ENCODE measurements at places on chromosomes 3 and 15. TPM values are rescaled to one million over a fixed set of nuclear protein-coding genes. Genes with fewer than 3 reads are reported as not detected.

GRCh38 chr3:44712455-44713075, at the start of gene ZNF502:
Gene ZNF502, plus strand, starts transcription at chr3:44712660. Its CDS starts 7,602 bp downstream, at chr3:44720262.
- DNase-seq, result peak; percentile 60

- no peak for DNase-seq
Observed at GRCh38 chr3:48855681-48856447, 8.2 kb upstream of the PRKAR2A start.

GRCh38 chr3:39941931-39942330, 132.5 kb downstream of the MYRIP start:
- no peak for DNase-seq

- no peak for DNase-seq
Observed at GRCh38 chr15:46137443-46137842, 502.6 kb downstream of the SQOR start.

- no peak for DNase-seq
Observed at GRCh38 chr15:77235566-77235965, 164.7 kb upstream of the TSPAN3 start.

DNA sequence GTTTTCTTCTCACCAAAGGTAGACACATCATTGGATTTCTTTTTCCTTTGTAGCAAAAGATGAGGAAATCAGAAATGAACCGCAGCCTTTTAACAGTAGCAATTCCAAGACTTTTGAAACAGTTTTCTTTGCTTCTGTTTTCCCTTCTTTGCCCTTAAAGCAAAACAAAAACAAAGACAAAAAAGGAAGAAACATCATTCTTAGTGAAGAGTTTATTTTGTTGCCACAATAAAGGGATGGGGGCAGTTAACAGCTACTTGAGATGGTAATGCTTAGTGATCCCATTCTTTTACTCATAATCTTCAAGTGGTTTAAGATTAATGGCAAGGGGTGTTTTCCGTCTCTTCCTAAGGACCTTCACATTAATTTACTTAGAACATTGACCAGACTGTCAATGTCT, 218.8 kb downstream of the MEIS2 start:
- no peak for DNase-seq

DNA sequence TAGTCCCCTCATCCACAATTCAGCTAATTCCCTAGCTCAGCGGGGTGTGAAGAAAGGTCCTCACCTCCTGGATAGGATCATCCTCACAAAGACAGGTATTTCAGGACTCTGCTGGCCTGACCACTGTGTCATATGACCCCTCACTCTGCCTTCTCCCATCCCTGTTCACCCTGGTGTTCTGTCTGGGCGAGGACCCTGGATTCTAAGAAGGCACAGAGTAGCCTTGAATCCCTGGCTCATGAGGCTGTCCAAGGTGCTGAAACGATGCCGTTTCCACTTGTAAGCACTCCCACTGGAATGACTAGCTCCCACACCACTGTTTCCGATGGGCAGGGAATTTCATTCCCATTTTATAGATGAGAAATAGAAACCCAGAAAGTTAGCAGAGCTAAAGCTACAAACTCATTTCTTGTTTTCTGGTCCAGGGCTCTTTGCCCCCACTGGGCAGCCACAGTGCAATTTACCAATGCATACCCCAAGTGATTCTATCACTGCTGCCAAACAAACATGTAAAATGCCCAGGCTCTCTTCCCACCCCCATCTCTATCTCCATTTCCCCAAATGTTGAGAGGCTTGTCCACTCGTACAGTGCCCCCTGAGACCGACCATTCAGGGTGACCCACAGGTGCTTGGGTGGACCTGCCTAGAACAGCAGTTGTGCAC, 83.2 kb downstream of the RAB11A start:
- peak; percentile 59 for DNase-seq

- no peak for DNase-seq
Observed at GRCh38 chr3:192710366-192710765, 17.0 kb downstream of the FGF12 start.

DNA sequence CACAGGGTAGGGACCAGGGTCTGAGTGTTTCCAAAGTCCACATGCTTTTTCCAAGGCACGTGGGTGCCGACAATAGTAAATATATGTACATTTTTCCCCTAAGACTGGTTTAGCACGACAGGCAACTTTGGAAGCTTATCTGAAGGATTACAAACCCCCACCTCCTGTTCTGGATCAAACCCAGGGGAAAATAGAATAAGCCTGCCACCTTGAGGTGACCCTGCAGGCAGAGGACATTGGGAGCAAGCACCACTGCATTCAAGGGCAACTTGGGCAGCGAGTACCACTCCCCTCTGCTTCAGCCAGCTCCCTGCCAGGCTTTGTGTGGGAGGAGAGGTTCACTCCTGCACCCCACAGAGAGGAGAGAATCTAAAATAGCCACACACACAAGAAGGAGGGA, 44.8 kb downstream of the KBTBD12 start:
- DNase-seq, result peak; percentile 88

- peak; percentile 42 for DNase-seq
Observed at GRCh38 chr15:33278816-33279612, 31.8 kb upstream of the RYR3 start.

DNA sequence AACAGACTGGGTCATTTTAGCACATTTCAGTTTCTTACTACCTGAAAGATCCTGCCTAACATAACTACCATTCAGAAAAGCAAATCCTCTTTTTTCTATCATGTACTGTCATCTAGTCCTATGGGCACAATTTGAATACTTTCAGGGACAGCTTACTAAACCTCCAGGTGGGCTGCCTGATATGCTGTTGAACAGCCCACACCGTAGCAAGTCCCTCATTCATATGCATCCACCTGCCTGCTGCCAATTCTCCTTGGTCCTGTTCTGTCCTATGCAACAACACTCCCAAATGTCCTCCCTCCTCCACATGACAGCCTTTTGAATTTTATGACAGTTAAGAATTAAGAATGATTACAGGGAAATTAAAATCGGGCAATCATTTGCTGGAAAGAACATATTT, 137.9 kb downstream of the KCNAB1 start:
- no peak for DNase-seq

DNA sequence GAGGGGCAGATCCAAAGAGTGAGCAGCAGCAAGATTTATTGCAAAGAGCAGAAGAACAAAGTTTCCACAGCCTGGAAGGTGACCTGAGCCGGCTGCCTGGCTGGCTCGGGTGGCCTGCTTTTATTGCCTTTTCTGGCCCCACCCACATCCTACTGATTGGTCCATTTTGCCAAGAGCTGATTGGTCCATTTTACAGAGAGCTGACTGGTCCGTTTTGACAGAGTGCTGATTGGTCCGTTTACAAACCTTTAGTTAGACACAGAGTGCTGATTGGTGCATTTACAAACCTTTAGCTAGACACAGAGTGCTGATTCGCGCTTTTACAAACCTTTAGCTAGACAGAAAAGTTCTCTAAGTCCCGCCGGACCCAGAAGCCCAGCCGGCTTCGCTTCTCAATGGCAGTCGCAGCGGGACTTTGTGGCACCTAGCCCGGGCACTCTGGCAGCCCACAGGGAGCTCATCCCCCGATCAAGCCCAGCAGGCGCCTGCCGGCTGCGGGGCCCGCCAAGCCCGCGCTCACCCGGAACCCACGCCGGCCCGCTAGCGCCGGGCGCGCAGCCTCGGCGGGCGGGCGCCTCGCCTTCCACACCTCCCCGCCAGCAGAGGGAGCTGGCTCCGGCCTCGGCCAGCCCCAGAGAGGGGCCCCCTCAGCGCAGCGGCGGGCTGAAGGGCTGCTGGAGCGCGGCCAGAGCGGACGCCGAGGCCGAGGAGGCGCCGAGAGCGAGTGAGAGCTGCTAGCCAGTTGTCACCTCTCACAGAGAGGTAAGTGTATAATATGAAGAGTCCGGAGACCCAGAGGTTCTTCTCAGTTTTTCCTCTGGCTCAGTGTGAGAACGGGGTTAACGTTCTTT, 339.2 kb downstream of the CHL1 start:
- no peak for DNase-seq

- DNase-seq, result peak; percentile 68
Observed at GRCh38 chr3:12175844-12176453, 17.2 kb upstream of the TIMP4 start.

GRCh38 chr3:15122398-15122797, 23.4 kb upstream of the RBSN start:
- no peak for DNase-seq

GRCh38 chr3:112136959-112137693, 4.1 kb upstream of the GCSAM start:
- DNase-seq, result peak; percentile 92

- no peak for DNase-seq
Observed at GRCh38 chr3:18864933-18865731, 283.2 kb upstream of the KCNH8 start.

GRCh38 chr3:150970665-150971324, 1.7 kb downstream of the CLRN1 start:
- DNase-seq, result no peak

DNA sequence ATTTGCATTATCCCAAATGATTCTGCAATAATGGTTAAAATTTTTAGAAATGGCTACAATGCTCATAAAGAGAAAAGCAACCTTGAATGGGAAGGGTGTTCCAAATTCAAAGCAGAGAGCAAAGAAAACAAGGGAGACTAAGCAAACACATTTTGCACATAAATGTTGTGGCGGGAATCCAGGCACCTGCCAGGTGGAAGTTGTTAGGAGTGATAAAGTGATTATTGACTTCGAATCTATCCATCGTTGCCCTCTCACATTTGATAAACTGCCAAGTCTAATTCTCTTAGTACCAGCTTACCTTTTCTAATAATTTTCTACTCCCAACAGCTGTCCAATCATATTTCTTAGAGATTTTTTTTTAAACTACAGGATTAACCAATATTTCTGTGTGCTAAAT, 244.5 kb downstream of the CACNA2D3 start:
- DNase-seq, result no peak

DNA sequence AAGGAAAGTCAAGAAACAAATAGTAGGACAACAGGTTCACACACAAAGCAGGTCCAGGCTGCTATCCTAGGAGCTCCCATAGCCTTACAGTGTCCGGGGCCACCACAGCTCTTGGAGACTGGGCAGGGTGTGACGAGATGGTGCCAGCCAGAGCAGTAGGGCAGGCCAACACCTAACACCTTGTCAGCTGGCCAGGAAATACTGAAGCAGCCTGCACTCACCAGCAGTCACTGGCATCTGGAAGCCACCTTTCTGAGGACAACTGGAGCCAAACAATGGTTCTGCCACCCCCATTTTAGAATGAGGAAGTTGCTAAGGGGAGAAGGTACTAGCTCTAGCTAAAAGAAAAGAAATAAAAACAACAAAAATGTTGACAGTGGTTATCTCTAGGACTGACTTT, 47.2 kb downstream of the CCDC12 start:
- DNase-seq, result no peak

DNA sequence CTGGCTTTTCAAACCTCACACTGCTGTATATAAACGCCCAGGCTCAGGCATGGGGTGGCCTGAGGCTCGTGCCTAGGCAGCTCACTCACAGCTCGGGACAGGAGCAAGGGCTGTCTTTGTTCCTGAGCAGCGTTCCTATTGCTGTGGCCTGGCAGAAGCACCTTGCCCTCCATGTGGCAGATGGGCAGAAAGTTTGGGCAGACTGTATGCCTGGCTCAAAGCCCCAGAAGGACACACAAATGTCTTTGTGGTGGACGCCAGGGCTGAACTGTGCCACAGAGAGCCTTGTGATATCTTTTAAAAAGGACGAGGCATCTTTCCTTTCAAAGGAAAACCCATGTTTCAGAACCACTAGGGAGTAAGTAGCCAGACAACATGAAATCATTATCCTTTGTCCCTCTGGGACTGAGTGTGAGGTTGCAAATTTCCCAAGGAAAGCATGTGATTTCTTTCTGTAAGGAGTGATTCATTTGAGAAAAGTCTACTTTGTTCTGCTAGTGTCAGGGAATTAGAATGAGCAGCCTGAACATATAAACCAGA, 29.3 kb upstream of the UBE2E1 start:
- no peak for DNase-seq

DNA sequence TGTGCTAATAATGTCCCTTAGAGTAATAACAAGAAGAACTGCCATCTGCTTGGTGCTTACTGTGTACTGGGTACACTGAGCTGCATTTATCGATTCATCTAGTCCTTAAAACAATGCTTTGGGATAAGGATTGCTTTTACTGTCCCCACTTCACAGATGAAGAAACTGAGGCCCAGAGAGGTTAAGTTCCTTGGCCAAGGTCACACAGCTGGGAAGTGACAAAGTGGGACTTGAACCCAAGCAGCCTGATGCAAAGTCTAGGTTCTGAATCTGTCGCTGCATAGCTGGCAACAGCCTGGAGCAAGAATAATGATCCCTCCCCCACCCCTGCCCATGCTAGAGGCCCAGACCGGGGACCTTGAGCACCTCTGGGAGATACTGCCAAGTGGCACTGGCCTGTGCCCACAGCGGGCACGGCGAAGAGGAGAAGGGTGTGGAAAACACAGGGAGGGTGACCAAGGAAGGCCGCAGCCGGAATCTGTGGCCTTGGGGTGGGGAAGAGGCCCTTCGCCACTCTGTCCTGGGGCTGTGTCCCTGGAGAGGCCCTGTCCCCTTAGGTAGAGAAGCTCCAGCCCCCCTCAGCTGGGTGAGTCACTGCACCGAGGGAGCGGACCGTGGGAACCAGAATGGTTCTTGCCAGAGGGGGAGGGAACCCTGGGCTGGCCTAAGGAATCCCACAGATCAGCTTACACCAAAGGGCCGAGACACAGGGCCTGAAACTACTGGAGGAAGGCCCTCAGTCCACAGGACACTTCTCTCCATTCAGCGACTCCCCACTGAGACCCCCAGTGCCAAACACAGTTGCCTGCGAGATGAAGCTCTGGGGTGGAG, 3.5 kb downstream of the PLXND1 start:
- DNase-seq, result no peak

GRCh38 chr15:72195101-72195511, 2.5 kb downstream of the GRAMD2A start:
- no peak for DNase-seq

DNA sequence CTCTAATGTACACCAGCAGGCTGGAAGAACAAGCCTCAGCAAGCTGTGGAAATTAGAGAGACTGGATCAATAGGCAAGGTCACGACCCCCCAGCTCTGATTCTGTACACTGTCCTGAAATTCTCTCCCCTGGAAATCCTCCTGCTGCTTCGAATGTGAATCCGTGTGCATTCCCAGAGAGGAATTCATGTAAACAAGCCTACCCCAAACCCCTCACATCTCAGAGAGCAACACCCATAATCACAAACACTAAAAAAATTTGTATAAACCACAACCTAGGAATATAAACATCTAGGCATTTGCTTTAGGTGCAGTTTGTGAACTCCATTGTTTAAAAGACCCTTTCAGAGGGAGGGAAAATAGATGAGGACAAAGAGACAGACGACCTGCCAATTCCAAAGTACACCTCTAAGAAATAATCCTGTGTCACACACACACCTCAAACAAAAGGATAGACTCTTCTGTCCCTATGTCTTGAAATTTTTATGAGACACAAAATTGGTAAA, 325.2 kb downstream of the WDR72 start:
- no peak for DNase-seq

- peak; percentile 66 for DNase-seq
Observed at GRCh38 chr15:19987389-19988048, 554.1 kb downstream of the GOLGA6L6 start.

Gene STARD9
- total RNA-seq, result 0.15 TPM

Gene KIF15
- total RNA-seq, result 4.9 TPM

Gene BLOC1S6
- total RNA-seq, result 18.5 TPM

Gene KBTBD13
- not detected for total RNA-seq

Gene CMTM7
- total RNA-seq, result 20.2 TPM

Gene CPNE9
- not detected for total RNA-seq

Gene CD96
- total RNA-seq, result not detected

Gene LHFPL4
- total RNA-seq, result not detected

Gene AGBL1
- total RNA-seq, result not detected

Gene GP5
- total RNA-seq, result not detected

Gene MYO5A
- 0.76 TPM for total RNA-seq

Gene SEMA5B
- total RNA-seq, result not detected

Gene CLDN1
- 14.2 TPM for total RNA-seq

Gene UBAP1L
- total RNA-seq, result 1.4 TPM

Gene PYGO1
- not detected for total RNA-seq

Gene CCR9
- total RNA-seq, result not detected

Gene RAD54L2
- total RNA-seq, result 7.4 TPM

Gene ZNF662
- total RNA-seq, result not detected
